ENCODE measurements at places on chromosomes 2 and 18.

GRCh38 chr2:6773007-6773693 lies 92.6 kb downstream of the CMPK2 start:
- peak; percentile 26 for DNase-seq

DNA sequence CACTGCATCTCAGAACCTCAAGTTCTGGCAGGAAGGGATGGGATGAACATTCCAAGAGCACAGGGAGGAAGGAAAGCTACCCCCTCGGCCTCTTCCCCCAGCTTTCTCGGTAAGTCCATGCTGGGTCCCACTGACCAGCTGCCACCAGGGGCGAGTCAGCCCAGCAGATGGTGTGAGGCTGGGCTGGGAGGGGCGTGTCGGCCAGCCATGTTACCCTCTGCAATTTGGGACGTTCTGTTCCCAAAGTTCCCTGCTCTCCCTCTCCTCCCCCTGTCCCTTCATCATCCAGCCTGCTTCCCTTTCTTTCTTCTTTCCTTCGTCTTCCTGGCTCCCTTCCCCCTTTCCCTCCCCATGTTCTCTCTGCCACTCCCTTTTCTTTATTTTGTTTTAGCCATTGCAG lies 74.3 kb upstream of the TNP1 start:
- DNase-seq, result no peak

DNA sequence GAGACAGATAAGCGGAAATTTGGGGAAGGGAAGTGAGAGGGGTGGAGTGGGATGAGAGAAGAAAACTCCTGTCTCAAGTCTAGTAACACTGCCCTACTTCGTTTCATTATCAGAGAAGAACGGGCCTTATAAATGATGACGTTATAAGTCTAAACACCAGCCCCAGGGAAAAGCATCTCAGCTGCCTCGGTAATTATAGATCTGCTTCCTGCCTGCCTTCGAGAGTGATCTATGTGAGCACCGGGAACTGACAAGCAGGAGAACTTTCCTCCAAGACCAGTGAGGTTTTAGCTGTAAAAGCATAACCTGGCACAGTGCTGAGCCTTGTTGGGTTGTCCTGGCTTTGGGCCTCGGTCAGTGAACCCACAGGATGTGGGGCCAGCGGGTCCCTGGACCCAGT lies 227.9 kb upstream of the SIX2 start:
- no peak for DNase-seq

GRCh38 chr2:231674587-231675338 lies 33.6 kb upstream of the PTMA start:
- no peak for DNase-seq

- DNase-seq, result no peak
These were observed 141.2 kb upstream of the ST6GAL2 start for GRCh38 chr2:107027205-107027604.

All from NCI-H2081 treated with DMSO at 0.1 percent for 48 hours (cell line).